ENCODE measurements at places on chromosomes 11 and 22. TPM values are rescaled to one million over a fixed set of nuclear protein-coding genes. Genes with fewer than 3 reads are reported as not detected.

DNA sequence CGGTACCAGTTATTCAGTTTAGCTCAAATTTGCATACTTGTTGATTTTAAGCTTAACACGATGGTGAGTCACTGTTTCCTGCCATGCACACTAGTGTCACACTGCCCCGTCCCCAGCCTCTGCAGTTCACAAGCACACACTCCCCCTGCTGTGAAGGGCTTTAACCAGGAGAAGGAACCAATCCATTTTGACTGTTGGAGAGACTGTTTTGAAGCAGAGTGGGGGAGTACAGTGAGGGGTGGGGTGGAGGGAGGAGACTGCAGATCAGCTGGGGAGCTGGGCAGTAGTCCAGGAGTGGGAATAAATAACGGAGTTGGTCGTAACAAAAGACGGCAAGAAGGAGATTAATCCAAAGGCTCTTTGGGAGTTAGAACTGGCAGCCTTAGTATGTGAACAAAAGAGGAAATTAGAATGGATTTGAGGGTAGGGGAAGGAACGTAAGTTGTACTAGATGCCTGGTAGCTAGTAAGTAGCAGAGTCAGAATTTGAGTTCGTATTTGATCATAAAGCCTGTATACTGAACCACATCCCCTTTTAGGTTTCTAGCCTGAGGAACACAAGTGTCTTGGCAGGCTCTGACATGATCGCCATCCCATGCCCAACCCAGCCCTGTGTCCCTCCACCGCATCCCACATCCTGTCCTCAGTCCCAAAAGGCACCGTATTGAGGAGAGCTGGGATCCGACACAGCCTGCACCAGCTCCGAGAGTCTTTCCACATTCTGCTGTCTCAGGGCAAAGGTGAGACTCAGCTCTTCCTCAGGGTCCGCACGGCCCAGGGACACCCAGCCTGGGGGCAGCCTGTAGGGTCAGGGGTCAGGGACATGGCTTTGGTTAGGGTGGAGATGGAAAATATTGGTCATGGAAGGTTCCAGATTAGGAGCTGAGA lies 862 bp downstream of the TPP1 start:
- no peak for DNase-seq

DNA sequence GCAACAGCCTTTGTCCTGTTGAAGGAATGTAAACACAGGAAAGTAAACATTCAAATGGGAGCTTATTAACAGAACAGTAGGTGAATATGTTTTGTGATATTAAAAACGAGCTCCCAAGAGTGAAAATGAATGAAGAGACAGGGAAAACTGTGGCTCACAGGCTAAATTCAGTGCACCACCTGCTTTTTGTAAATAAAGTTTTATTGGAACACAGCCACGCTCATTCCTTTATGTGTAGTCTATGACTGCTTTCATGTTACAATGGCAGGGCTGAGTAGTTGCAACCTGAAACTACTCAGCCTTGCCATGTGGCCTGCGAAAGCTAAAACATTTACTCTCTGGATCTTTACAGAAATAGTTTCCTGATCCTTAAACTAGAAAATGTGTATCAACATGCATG lies 136.9 kb downstream of the MYO18B start:
- no peak for DNase-seq

DNA sequence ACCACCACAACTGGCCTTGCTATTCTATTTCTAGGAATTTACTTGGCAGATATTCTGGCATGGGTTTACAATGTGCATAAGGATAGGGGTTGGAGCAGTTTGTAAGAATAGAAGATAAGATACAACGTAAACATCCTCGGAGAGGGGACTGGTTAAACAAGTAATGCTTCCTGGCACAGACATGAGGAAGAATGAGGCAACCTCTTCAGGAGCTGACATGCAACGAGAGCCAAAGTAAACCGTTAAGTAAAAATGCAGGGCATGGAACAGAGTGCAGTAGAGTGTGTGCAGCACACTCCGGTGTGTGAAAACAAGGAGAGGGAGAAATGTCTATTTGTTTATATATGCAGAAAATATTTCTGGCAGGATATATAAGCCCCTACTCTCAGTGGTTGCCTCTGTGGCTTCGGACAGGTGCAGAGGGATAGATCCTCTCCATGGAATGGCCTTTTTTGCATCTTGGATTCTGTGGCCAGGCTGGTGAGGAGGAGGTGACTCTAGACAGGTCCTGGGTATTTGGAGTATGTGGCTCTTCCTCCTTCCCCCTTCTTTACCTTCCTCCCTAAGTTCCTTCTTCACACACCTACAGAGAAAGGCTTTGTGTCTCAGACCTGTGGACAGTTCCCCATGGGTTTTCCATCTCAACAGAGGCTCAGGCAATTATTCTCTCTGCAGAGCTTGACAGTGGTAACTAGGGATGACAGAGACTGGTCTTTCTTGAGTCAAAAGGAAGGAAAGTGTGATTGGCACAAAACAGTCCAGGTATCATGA lies 2.5 kb downstream of the RAB36 start:
- DNase-seq = no peak

DNA sequence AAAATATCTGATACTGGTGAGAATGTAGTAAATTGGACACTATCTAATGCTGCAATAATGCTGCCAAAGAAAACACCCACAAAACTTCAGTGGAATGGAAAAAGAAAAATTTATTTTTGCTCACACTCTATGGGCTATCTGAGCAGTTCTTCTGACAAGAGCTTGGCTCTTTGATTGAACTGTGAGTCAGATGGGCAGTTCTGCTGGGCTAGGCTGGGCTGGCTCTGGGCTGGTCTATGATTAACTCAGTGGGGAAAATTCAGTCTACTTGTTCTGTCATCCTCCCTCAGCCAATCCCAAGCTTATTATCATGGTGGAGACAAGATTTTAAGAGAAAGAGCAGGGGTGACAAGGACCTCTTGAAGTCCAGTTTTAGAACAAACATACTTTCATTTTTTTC lies 1404.8 kb downstream of the LRRC4C start:
- no peak for DNase-seq

DNA sequence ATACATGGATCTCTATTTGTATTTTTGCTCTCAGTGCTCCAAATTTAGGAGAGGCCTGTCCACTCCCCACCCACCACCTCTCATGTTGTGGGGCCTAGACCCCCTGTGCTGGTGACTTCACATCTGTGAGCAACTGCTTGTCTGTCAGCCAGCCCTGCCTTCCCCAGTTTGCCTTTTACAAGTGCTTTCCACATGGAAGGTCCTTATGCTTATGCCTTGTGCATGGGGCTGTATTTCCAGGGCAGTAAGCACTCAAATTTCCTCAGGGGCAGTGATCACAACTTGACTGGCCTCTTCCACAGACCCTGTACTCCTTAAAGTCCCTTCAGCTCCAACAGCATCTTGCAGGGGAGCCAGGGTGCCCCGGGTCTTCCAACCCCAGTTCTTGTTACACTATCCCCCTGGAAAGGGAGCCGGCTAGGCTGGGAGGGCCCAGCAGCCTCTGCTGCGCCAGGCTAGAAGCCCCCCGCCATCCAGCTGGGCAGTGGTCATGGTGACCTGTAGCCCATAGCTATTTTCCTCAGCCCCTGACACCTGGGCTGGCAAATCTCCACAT lies 29.9 kb downstream of the GDPD5 start:
- no peak for DNase-seq

- no peak for DNase-seq
Observed at GRCh38 chr11:11420191-11420898, 67.3 kb upstream of the CSNK2A3 start.

GRCh38 chr22:44047891-44048301 lies 23.8 kb downstream of the PARVB start:
- DNase-seq = no peak

GRCh38 chr11:119878990-119879389 lies 150.0 kb upstream of the NECTIN1 start:
- no peak for DNase-seq

DNA sequence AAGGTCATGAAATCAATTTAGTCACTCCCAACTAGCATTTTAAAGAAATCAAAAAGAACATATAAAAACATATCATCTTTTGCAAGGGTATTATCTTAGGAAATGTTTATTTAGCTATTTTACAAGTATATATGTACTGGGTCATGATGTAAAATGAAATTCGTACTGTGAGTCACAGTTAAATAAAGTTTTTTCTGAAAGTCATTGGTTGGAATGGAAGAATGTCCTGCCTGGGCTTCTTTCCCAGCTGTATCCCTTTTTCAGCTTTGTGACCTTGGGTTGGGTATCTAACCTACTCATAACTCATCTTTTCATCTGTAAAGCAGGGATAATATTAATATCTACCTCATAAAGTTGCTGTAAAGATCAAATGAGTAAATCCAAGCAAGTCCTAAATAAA lies 15.7 kb downstream of the FDX1 start:
- DNase-seq = no peak

CLCF1 gene
- 0.40 TPM for total RNA-seq

All from heart left ventricle (tissue), 16 donors.